SK-N-SH (cell line): ENCODE measurements at places on chromosomes 2 and 18.

DNA sequence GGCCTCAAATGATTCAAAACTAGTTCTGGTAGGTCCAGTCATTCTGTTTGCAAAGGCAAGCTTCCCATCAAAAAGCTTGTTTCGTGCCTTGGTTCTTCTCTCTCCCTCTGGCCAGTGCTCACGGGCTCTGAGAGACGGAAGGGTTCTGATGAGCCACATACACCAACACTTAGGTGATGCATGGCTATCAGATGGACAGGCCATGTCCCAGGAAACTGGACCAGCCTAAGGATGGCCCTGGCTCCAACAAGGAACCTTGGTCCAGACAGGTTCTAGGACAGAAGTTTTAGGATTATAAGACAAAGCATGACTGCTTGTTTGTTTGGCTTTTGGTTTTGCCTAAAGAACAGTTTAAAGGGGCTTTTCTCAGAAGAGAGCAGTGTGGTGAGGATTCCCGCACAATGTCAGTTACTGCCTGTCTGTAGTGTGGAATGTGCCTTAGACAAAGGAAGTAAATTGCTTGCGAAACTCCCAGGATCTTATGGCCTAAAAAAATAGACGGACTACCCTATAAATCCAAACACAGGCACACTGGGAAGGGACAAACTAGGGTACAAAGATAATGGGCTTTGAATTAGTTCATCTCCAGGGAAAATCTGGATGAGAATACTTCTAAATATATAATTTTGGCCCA, 10.3 kb downstream of the CYP1B1 start:
- no peak for DNase-seq

- no peak for DNase-seq
Observed at GRCh38 chr2:60544062-60544461, 9.4 kb downstream of the BCL11A start.

GRCh38 chr18:56202678-56203077, 435.7 kb downstream of the TXNL1 start:
- DNase-seq = no peak

- peak; percentile 74 for DNase-seq
Observed at GRCh38 chr2:75200140-75201096, 1.1 kb upstream of the TACR1 start.

- no peak for DNase-seq
Observed at GRCh38 chr2:237872178-237872887, 12.9 kb downstream of the RAMP1 start.
